Sigmoid colon (tissue), 7 donors: ENCODE measurements at places on chromosomes 12 and 14. TPM values are rescaled to one million over a fixed set of nuclear protein-coding genes. Genes with fewer than 3 reads are reported as not detected.

The ING4 gene
- total RNA-seq, result 52.8 TPM

The FOXM1 gene
- total RNA-seq, result not detected

GRCh38 chr14:30299915-30300314, 259.0 kb upstream of the G2E3 start:
- H3K27ac ChIP-seq, result no peak overlapping the region
- no peak for DNase-seq
- H3K27me3 ChIP-seq, result no peaks in the 10 kb centered on the region

DNA sequence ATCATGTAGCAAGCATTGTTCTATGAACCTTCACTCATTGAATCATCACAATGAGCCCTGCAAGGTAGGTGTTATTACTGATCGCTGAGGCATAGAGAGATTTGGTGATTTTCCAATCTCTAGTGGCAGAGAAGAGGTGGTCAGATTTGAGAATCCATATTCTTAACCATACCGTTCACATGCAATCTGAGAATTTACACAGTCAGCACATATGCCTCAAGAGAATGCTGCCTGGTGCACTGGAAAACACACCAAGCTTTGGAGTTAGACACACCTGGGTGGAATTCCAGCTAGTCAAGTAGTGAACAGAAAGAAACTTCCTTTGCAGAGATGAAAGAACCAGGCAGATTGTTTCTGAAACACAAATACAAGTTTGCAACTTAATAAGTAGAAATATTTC, 94.1 kb downstream of the LGR5 start:
- H3K36me3 ChIP-seq, result no peaks in the 10 kb centered on the region
- H3K27ac ChIP-seq, result no peak overlapping the region
- no peak overlapping the region for H3K4me3 ChIP-seq
- no peaks in the 10 kb centered on the region for H3K4me1 ChIP-seq
- H3K27me3 ChIP-seq, result no peaks in the 10 kb centered on the region
- DNase-seq, result no peak

- no peak overlapping the region for H3K27ac ChIP-seq
- H3K4me3 ChIP-seq, result no peak overlapping the region
- H3K36me3 ChIP-seq, result no peaks in the 10 kb centered on the region
- no peaks in the 10 kb centered on the region for H3K4me1 ChIP-seq
- H3K27me3 ChIP-seq, result no peaks in the 10 kb centered on the region
Observed at GRCh38 chr14:98791661-98792060, 480.3 kb downstream of the BCL11B start.

DNA sequence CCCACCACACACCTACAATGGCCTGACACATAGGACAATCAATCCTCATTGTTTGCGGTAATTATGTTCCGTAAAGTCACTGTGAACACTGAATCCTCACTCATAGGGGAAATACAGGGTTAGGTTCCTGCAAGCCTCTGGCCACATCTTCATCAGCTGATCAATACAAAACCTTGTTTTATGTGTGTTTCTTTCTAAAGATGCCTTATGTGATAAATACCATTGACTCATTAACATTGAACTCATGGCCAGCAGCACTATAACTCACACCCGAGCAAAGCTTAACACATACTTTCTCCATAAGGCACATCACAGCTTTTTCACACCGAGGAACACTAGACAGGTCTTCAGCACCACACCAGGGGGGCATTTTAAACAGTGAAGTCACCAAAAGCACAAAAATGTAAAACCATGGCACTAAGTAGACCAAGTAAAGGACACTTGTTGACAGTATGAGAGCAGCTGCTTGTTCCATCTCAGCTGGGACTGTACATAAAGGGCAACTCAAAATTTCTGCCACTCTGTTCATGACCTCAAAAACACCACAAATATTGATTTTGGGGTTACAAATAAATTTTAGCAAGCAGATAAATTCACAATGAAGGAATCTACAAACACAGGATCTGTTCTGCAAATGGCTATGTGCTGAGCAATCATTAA, 60.5 kb downstream of the ESR2 start:
- no peak overlapping the region for H3K27ac ChIP-seq
- no peaks in the 10 kb centered on the region for H3K4me1 ChIP-seq
- DNase-seq, result no peak
- no peaks in the 10 kb centered on the region for H3K27me3 ChIP-seq

DNA sequence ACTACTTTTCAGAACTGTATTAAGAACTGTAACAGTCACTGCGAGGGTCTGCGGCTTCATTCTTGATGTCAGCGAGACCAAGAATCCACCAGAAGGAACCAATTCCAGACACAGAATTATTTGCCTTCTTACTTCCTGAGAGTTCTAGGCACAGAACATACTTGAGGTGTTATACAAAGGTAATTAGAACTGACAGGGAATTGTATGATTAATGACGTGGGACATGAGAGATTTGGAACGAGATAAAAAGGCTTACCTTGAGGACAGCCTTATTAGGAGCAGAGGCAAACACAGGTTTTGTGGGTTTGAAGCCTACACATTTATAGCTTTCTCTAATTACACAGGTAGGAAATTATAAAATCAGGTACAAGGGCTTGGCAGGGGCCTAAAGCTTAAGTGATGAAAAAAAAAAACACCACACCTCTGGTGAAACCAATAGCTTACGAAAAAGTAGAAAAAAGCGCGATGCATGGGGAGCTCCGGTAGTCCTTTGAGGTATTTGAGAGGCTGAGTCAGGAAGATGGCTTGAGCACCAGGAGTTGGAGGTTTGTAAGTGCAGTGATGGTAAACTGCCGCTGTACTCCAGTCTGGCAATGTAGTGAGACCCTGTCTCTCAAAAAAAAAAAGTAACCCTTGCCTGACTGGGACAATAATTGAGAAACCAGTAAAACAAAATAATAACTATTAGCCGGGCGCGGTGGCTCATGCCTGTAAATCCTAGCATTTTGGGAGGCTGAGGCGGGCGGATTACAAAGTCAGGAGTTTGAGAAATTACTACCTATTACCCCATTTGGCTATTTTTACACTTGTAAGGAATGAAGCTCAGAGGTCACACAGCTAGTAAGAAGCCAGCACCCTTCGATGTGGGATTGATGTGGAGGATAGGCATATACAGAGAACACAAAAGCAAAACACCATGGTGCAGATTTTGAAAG, 795 bp upstream of the ACOT2 start:
- no peaks in the 10 kb centered on the region for H3K27me3 ChIP-seq
- DNase-seq, result no peak
- peak overlapping the region; percentile 57 for H3K4me3 ChIP-seq

- no peak for DNase-seq
- no peaks in the 10 kb centered on the region for H3K4me1 ChIP-seq
- H3K36me3 ChIP-seq, result no peaks in the 10 kb centered on the region
- no peak overlapping the region for H3K4me3 ChIP-seq
- H3K27me3 ChIP-seq, result no peaks in the 10 kb centered on the region
Observed at GRCh38 chr12:21934173-21934572, 7.1 kb downstream of the ABCC9 start.

- DNase-seq, result no peak
- no peaks in the 10 kb centered on the region for H3K27me3 ChIP-seq
- H3K4me1 ChIP-seq, result no peaks in the 10 kb centered on the region
- no peak overlapping the region for H3K4me3 ChIP-seq
Observed at GRCh38 chr14:98182393-98183055, 1089.5 kb downstream of the BCL11B start.
